Stimulated activated CD4-positive, alpha-beta T cell treated with anti-CD3 and anti-CD28 coated beads, Interleukin-4, amount 100 ng/mL, for 4 hours (primary cell): ENCODE measurements at places on chromosomes 2 and 18.

DNA sequence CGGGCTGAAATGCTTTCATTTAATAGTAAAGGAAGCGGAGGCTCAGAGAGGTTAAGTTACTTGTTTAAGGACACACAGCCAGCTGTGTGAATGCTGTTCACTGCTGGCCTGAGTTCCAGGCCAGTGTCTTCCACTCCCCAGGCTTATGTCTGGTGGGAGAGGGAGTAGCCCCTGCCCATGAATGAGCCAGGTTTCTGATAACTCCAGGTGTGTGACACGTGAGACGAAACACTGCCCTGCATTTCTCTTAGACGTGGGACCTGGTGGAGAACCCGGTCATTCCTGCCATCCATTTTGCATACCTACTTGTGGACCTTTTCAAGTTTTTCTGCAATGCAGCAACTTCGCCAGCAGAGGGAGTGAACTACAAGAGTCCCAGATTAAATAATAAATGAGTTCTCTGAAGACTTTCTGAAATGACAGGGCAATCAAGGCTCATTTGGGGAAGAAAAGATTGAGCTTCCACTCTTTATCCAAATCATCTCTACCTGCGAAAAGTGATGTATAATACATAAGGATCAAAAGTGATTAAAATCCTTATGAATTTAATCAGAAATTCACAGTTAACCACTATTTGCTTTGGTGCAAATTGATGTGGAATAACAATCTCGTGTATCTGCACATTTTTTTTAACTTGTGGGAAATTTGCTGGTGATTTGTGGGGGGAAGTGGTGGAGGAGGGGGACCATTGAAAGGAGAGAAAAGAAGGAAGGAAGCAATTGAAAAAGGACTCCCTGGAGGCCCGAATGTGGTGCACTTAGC lies 79.4 kb upstream of the ASB18 start:
- DNase-seq, result peak; percentile 21

DNA sequence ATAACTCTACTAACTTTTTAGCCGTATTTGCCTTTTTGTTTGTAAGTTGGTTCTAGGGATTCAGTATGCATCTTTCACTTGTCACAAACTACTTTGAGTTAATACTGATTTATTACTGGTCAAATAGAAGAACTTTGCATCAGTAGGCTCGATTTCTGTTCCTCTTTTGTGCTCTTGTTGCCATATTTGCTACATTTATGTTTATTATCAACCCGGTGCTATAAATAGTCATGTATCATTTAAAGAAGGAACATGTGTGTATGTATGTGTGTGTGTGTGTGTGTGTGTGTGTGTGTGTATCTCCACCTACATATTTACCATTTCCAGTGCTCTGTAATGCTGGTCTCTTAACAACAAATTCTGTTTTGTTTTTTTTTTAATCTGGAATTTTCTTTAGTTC lies 79.6 kb upstream of the B3GNT7 start:
- DNase-seq, result no peak

- no peak for DNase-seq
Measured at GRCh38 chr2:199810422-199811171, 40.4 kb downstream of the FTCDNL1 start.

DNA sequence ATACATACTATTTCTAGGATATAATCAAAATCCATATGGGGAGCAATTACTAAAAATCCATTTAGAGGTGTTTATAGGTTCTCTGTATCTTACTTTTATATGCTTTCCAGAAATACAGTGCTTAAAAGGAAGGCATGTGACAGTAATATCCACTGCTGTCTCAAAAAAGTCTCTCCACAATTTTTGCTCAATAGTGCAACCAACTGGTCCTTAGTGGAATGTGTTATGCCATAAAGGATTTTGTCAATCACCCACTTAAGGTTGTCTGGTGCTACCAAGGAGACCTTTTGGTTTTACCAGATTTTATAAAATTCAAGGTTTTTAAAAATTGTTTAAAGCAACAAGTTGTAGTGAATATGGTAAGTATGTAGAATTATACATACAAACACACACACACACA lies 328.5 kb upstream of the DSEL start:
- DNase-seq, result no peak

DNA sequence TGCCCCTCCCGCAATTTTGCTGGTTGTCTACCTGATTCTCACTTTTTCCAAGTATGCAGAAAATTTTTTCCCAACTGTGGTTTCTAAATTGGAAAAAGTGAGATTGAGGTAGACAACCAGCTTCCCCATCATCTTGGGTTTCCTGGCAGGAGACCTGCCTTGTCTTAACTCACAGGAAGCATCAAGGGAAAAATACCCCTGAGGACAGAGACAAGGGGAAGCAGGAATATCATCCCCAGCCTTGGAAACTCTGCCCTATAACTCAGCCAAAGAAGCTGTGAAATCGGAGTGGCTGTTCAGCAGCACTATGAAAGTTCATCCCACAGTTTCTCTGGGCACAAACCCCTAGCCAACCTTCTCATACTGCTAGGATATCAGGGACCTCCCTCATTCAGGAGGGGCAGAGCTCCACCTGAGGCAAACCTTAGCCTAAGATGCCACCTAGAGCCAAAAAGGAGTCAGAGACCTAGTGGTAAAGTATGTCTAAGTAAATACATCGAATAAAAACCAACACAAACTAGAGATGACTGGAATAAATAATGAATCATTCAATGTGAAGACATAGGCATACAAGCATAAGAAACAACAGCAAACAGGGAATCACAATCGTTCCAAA lies 68.2 kb downstream of the ZSWIM2 start:
- no peak for DNase-seq

- DNase-seq, result no peak
Measured at GRCh38 chr2:8551622-8552074, 130.2 kb upstream of the ID2 start.

- DNase-seq, result no peak
Measured at GRCh38 chr2:220887876-220888275, 684.2 kb downstream of the EPHA4 start.

- no peak for DNase-seq
Measured at GRCh38 chr2:10912796-10913455, 1.2 kb downstream of the KCNF1 start.

- DNase-seq, result no peak
Measured at GRCh38 chr2:42742740-42743658, 20.9 kb downstream of the OXER1 start.

DNA sequence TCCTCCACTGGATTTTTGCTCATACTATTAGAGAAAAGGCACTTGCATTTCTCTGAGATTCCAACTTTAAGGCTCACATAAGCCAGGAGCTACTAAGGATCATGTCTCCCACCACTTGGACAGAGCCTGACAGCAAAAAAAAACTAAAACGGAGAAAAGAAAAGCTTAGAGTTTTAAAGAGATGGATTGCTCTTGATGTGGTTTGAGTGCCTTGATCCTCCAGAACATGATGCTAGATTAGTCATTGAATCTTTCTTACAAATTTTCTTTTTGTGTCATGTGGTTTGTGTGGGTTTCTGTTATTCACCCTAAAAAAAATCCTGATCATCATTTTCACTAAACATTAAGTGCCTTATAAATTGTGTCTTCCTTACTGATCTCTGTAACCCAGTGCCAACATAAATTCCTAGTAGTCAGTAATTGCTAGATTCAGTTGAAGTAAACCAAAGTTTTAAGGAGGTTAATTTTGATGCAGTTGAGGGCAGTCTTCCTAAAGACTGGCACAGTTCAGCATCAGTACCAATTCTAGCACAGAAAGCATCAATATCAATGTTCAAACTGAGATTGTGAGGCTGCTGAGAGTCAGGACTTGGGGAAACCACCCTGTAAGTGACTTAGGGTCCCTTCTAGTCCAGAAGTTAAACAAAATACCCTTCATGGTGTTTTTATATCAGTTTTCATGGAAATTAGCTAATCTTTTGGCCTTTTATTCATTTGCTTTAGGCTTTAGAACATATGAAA lies 206.3 kb downstream of the RAD51AP2 start:
- DNase-seq, result no peak

- DNase-seq, result no peak
Measured at GRCh38 chr18:44805643-44806042, 125.0 kb downstream of the SETBP1 start.

- DNase-seq, result no peak
Measured at GRCh38 chr2:159933040-159933726, 129.2 kb downstream of the PLA2R1 start.

- no peak for DNase-seq
Measured at GRCh38 chr2:176187200-176187898, 1.1 kb upstream of the HOXD1 start.

GRCh38 chr2:241564596-241565410 lies 6.3 kb downstream of the BOK start:
- no peak for DNase-seq

DNA sequence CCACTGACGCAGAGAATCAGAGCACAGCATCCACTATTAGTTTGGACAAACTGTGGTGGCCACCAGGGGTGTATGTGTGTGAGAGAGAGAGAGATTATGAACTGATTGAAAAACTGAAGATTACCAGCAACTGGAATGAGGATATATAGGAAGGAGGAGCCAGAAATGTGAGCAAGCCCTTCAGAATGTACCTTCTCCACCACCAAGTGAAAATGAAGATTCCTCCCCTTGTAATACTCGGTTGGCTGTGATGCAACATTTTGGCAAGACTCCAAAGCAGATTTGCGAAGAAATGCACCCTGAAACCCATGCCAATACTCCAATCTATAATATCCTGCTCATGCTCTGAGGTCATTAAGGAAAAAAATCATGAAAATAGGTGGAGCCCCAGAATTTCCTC lies 121.2 kb upstream of the SLC35G4 start:
- DNase-seq, result no peak

DNA sequence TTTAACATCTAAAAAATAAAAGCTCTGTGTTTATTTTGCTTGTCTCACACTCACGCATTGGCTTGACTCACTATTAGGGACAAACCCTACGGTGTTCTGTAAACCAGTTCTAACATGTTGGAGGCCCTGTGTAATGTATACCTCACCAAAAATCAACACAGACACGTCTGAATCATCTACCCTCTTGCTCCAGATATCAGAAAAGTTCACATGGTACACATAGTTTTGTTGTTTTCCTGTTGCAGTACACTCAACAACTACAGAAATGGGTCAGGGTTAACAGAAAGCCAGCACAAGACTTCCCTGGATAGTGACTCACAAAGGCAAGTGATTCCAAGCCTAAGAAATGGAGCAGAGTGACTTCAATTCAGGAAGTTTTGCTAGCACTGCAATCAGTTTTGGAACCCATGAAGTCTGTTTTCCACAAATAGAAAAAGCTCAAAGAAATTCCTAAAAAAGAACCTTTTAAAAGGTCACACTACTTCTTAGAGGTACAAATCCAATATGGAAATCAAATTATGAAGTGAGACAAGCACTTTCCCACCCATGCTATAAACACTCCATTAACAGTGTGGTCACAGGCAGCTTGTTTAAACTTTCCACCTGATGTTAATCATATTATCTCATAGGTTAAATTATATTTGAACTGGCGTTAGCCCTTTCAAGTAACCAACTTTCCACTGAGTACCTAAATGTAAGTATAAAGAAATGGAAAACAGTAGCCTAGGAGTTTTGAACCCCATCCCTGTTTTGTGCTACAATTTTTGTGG lies 87.4 kb downstream of the GAREM1 start:
- DNase-seq, result no peak

DNA sequence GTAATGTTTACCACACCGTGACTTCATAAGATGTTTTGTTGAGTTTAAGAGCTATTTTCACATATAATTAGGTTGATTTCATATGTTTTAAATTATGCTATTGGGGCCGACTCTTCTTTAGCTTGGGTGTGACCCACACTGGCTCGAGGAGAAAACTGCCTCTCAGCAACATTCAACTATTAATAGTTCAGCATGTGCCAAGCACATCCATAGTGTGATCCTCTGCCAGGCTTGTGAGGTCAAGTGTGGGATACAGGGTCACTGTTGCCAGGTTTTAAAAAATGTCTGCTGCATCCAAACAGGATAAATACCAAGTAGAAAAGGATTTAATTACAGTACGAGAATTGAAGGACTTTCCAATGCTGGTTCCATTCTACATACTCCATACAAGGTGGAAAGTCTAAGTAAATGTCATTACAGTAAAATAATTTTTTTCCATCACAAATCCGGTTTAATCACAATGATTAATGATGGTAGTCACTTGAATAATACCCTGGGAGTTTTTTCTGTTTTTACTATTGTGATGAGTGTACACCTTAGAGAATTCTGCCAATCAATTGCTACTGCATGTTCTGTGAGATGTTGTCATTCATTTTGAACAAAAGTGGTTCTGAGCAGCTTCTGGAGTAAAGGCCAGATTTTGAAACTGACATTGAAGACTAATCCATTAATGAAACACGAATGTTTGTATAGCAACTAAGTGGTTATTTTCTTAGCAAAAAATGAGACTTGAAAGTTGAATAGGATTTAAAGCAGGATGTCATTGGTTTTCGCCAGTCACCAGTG lies 84.5 kb downstream of the ABI2 start:
- no peak for DNase-seq

DNA sequence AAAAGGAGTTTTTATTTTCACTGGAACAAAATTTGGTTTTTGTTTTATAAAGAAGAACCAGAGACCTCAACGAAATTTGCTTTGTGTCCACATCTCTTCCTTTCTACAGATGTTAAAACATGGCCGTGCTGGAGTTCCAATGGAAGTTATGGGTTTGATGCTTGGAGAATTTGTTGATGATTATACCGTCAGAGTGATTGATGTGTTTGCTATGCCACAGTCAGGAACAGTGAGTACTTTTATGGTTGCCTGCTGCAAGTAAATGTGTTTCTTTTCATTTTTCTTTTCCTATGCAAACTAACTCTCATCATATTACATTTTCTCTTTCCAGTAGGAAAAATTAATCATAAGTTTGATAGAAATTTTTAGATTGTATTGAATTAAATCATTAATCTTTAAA lies 48.4 kb upstream of the TBR1 start:
- no peak for DNase-seq

DNA sequence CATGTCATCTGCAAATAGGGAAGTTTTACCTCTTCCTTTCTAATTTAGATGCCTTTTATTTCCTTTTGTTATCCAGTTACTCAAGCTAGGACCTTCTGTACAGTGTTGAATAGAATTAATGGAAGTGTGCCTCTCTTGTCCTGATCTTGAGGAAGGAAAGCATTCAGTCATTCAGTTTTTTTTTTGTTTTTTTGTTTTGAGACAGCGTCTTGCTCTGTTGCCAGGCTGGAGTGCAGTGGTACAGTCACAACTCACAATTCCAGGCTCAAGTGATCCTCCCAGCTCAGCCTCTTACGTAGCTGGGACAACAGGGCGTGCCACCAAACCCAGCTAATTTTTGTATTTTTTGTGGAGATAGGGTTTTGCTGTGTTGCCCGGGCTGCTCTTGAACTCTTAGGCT lies 203.9 kb upstream of the ALPP start:
- DNase-seq, result no peak

DNA sequence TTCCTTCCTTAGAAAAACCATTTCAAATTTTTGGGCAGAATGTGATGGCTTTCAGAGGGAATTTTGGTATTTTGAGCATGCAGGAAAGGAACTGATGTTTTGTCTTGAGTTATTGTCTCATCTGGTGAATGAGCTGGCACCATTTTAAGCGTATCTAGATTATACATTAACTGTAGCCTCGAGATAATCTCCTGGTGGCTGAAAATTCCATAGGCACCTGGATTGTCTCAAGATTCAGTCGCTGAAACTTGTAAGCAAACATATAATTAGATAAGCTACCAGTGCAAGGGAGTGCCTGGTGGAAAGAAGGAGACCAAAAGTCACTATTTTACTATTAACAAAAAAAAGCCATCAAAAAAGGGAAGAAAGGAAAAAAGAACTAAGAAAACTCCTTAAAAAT lies 687.8 kb upstream of the DDX18 start:
- no peak for DNase-seq
